ENCODE measurements at places on chromosomes 7 and 10.

DNA sequence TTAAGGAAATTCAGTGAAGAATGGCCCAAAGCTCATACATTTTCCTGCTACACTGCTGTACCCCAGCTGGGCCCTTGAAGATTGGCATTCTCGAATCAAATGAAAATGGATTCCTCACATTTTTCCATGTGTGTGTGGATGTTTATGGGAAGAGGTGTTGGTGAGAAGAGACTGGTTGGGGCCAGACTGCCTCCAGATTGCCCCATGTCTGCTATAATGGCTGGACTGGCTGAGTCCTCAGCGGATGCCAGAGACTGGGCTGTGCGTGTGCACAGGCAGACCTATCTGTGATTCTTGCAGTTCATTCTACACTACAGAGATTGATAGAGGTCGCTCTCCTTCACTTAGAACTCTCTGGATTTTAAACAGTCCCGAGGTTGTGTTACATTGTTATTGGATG is 183.6 kb upstream of the GDF10 start:
- no peak for DNase-seq

DNA sequence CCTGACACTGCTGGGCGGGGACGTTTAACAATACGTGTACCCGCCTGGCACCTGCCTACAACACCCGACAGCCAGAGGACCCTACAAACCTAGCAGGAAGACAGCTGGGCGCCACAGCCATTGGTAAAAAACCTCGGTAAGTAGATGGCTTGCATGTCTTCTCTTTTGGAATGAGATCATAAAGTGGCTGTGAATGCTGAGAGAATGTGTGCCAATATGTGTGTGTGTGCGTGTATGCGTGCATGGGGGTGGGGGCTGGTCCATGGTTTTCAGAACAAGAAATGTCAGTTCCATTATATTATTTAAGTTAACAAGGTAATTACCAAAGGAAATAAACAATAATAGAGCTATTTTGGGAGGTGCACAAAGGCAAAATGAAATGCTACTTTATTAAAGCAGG is 39.2 kb downstream of the PAPOLB start:
- DNase-seq, result no peak

DNA sequence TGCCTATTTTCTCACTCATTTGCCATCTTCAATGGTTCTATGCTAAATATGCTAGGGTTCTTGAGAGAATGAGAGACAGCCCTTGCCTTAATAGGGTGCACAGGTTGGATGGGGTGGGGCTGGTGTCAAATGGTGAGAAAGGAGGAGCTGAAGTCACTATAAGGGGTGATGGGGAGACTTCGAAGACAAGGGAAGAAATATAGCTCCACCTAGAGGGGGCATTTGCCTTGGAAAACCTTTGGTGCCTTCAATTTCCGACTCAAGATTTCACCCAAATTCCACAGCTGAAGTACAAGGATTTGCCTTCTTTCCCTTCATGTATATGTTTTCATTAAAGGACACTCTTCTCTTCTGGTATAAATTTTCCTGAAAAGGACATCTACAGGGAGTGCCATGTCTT is 5.6 kb downstream of the PTN start:
- no peak for DNase-seq

DNA sequence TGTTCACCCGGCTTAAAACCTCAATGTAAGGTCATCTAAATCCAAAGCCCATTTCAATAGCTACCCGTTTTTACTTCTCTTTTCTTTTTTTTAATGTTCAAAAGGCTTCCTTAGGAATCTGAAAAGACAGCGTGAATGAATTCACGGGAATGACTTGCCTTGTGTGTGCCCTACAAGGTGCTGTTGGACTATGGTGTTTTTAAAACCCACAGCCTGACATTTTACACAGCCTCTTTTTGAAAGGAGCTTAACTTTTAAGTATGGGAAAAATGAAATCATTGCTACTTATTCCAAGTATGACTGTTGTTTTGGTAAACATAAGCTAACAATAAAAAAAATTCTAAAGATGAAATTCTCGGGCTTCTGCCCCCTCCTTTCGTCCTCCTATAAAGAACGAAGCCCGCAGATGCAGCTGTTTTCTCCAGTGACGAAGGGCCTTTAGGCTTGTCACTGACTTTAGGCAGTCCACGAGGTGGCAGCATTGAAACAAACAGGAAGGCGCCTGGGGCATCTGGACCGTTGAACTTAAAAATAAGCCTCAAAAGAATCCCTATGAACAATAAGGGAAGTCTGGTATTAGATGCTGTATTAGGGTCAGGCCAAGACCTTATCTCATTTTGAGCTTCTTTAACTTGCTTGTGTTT is 141.3 kb downstream of the NRP1 start:
- DNase-seq, result peak; percentile 72

GRCh38 chr10:51144161-51144781 is 70.0 kb downstream of the PRKG1 start:
- no peak for DNase-seq

GRCh38 chr7:15783987-15784693 is 97.7 kb upstream of the MEOX2 start:
- no peak for DNase-seq

- DNase-seq, result no peak
These were observed 724.6 kb downstream of the AUTS2 start for GRCh38 chr7:70322856-70323255.

DNA sequence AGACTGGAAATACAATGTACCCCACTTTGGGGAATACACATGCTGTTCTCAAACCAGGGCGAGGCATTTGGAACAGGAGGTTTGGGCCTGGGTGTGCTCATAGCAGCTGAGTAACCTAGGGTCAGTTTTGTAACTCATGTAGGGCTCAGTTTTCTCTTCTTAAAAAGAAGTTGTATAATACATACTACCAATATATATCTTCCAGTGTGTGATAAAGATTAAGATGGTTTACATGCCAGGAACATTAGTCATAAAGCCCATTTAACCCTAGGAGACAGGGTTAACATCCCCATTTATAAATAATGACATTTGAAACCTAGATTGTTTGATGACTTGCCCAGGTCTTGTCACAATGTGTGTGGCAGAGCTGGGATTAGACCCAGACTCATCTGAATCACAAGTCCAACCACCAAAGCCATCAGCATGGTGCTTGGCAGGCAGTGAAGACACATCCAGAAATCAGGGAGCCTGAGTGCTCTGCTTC is 6.0 kb downstream of the AKR1B10 start:
- DNase-seq, result no peak

DNA sequence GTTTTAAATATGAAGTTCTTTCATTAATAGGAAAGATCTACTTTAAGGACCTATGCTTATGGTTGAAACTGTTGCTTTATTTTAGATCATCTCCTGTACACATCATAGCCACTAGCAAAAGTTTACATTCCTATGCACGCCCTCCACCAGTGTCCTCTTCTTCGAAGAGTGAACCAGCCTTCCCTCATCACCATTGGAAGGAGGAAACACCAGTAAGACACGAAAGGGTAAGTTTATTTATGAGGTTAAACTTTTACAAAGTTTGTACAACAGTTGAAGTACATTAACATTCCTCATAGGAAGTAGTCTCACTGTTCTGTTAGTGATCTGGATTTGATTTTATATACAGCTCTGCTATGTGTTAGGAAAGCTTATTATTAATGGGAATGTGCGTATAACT is 16.9 kb downstream of the HBP1 start:
- DNase-seq, result no peak

GRCh38 chr10:31390804-31391203 is 71.8 kb downstream of the ZEB1 start:
- DNase-seq, result no peak

DNA sequence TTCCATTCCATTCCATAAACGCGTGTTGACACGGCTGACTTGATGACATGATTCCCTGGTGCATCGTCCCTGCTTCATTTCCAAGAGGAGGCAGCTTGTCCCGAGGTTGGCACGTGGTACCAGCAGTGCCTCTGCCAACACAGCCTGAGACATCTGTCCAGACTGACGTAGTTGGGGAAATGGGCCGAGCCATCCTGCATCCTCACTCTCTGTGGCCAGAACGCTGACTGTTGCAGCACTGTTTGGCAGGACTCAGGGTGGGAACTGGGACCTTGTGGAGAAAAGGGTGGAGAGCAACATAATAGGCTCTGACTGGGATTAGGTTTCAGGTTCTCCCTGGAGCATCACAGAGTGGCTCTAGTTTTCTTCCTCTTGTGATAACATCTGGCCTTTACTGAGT is 118.6 kb upstream of the BTBD16 start:
- DNase-seq, result no peak

- peak; percentile 59 for DNase-seq
These were observed 247.0 kb upstream of the MKI67 start for GRCh38 chr10:128373071-128373749.

GRCh38 chr10:46227571-46227935 is 59.2 kb upstream of the ANTXRL start:
- no peak for DNase-seq

DNA sequence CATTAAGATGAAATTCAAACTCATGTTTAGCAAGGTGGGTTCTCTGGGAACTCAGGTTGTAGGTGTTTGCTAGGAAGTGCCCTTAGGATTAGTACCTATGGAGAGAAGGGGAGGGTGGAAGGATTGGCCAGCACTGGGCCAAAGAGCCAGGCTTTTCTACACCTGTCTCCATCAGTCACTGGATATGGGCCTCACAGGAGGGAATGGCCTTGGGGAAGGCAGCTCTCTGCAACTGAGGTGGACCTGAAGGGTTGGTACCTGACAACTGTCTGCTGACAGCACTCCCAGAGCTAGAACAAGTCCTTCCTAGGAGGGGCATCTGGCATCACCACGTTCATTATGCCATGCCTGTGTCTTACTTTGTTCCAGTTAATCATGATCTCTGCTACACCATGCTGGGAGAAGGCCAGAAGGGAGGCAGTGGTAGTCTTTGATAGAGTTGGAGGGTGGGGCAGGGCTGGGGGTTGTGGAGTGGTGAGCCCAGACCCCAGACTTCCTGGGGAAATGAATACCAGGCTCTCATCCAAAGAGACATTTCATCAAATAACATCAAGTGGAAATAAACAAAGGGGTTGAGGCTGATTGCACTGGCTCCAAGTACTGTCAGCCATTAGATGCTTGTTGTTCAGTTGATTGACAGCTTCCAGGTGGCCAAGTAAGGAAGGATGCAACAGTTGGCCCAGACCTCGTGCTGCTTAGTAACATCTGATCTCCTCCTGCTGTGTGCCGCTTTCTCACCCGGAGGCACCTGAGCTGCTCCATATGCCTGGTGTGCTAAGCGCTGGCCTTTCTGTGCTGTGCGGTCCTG is 70.6 kb upstream of the PIK3CG start:
- no peak for DNase-seq

- DNase-seq, result no peak
These were observed 69.1 kb downstream of the GCC1 start for GRCh38 chr7:127516320-127516719.

GRCh38 chr7:47763063-47763974 is 181.4 kb upstream of the TNS3 start:
- no peak for DNase-seq

- no peak for DNase-seq
These were observed 4.8 kb upstream of the VCL start for GRCh38 chr10:73992899-73993788.

GRCh38 chr10:124724279-124725027 is 19.7 kb downstream of the FAM53B start:
- no peak for DNase-seq

GRCh38 chr10:69835233-69835632 is 33.5 kb downstream of the COL13A1 start:
- no peak for DNase-seq

DNA sequence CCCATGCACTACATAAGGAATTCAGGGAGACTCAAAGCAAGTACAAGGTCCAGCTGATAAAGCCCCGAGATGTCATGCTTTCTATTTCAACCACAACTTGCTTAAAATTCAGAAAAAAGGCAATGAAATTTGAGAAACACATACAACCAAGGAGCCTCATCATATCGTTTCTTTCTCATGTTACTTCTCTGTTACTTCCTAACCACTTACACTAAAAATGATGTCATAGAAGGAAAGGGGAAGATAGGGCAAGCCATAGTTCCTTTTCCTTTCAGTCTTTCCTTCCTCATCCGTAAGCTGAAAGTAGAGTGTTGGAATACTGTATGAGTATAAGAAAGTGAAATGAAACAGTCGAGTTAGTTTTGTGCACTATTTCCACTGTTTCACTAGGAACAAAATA is 27.9 kb upstream of the CDK14 start:
- DNase-seq, result no peak

DNA sequence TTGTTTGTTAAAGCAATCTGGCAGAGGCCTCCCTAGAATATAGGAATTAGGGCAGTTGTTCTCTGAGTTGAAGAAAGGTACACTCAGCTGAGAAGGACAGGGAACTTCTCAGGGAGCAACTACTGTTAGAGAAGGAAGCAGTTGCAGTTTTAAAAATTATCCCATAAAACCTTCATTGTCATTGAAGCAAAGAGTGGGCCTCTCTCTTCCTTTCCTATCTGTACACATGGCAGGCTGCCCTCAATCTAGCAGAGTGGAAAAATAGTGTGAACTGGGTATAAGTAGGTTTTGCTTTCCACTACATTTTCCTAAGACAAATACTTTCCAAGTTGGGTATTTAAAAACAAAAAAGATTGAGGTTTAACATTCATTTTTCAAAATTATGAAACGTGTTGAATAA is 236.7 kb upstream of the KLF14 start:
- no peak for DNase-seq

DNA sequence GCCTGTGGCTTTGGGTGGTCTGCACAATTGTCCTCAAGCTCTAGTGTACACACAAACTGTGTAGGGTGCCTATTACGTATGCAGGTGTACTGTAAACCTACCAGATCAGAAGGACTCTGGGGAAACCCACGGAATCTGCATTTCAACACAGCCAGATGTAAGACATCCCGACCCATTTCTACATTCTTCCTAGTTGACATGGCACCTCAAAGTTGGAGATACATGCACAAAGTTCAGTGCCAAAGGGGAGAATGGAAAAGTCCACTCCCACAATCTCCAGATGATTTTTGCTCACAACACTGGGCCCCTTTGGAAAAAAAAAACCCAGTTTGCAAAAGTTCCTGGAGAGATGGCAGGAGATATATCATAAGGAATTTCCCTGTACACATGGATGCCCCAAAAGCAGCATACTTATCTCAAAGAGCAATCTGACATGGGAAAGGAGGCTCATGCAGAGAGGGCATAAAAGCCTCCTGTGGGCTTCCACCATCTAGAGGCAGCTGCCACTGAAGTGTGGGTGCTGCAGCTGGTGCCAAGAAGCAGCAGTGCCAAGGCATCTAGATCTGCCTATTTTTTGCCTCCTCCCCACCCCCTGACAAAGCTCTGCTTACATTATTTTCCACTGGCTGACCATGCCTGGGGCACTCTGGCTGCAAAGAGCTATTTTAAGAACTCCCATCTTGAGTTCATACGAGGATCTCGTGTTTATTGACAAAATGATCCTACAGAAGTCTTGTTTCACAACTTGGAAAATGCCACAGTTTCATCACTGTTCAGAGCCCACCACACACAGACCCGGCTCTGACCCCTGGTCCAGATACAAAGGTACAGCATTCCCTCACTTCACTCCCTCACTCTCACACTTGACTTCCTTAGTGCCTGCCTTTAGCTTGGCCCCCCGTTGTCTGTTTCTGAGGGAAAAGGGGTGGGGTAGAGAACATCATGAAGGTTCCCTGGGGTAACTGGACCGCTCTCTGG is 12.9 kb downstream of the TECTB start:
- no peak for DNase-seq

GRCh38 chr7:41964183-41964753 is 261.4 kb upstream of the INHBA start:
- no peak for DNase-seq

Measured in activated CD4-positive, alpha-beta T cell treated with anti-CD3 and anti-CD28 coated beads, Interleukin-2, Interleukin-4, amounts not matched to agents 100 ng/mL and 50 ng/mL, durations not matched to agents 16 hours and 8 hours (primary cell).